ENCODE measurements at places on chromosomes 13 and 19.

GRCh38 chr19:2309734-2310362, 1.9 kb upstream of the LINGO3 start:
- no peak for DNase-seq

DNA sequence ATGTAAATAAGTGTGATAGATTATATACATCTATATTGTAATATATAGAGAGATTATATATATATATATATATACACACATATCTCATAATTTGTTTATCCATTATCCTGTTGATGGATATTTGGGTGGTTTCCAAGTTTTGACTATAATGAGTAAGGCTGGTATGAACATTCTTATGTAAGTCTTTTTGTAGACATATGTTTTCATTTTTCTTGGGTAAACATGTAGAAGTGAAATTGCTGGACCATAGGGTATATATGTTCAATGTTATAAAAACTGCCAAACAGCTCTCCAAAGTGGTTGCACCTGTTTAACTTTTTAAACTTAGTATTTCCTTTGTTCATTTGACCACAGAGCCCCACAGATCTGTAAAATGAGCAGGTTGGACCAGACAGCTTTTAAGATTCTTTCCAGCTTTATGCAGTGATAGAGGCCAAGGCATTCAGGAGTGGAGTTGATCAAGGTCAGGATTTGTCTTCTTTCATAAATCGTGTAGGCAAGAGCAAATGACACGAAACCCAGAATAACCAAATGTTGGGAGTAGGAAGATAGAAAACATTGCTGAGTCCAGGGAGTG, 21.7 kb upstream of the KATNAL1 start:
- no peak for DNase-seq

GRCh38 chr19:13120031-13120430, 2.0 kb downstream of the NACC1 start:
- DNase-seq = no peak

DNA sequence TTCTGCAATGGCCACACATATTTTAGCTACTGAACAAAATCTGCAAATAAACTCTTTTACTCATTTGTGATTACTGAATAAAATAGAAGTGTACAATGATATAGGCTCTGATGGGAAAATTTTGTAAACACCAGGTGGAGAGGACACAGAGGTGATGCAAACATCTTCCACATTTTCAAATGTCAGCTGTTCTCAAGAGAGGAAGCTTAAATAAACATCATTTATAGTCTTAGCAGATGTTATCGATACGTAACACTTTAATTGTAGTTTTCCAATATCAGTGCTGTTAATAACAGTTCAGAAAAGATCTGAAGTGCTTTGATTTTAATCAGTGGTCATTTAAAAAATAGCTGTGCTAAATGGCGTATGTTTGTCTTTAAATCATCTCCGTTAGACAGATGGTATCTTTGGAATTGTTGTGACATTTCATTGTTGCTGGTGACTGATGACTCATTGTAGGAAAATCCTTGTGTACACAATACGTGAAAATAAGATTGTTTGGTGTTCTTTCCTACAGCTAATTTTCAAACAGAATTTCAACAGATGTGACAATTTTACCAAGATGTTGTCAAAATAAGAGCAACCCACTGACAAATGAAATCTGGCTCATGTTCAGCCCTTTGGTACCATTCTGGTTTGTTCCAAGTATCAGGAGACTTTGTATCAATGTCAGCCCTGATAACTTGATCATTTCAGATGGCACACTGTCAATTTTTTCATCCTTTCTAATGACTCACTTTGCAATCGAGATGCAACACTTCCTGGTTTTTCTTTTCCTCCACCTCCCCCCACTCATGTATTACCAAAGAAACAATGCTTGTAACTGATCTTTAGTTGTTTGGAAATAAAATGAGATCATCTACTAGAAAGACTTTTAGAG, 516.0 kb downstream of the DCT start:
- DNase-seq = no peak

GRCh38 chr13:101202590-101202989, 213.7 kb downstream of the NALCN start:
- DNase-seq = no peak

DNA sequence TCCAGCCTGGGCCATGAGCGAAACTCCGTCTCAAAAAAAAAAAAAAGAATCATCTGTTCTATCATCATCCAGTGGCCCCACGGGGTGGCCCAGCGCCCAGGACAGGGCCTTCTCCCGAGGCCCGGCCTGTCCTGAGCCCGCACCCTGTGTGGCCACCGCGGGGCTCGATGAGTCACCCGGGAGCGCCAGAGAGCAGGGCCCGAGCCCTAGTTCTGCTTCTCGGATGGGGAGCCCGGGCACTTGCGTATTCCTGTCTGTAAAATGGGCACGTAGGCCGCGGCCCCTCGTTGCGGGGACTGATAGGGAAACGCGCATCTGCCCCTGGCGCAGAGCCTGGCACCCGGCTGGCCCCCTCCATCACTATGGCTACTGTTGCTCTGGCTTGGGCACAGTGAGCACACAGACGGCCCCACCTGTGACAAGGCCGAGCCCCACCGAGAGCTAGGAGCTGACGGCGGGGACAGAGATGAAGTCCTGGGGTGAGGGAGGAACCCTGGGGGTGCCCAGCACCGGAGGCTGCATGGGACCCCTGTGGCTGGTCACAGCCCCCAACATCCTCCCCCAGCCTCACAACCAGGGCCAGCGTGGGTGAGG, 21.3 kb upstream of the UQCR11 start:
- DNase-seq = no peak

- DNase-seq = no peak
Observed at GRCh38 chr19:49814010-49814409, 918 bp upstream of the FUZ start.

DNA sequence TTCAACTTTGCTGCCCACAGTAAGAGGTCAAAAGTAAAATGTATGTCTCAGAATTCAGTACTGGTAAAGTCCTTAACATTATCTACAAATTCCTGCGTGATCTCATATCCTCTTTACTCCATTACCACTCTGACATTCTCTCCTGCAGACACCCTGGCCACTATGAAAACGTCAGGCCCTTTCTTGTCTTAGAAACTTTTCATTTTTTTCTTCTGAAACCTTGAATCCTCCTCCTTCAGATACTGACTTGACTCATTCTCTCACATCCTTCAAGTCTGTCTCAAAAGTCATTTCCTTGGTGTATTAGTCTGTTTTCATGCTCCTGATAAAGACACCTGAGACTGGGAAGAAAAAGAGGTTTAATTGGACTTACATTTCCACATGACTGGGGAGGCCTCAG, 262.3 kb downstream of the POU4F1 start:
- DNase-seq = no peak

DNA sequence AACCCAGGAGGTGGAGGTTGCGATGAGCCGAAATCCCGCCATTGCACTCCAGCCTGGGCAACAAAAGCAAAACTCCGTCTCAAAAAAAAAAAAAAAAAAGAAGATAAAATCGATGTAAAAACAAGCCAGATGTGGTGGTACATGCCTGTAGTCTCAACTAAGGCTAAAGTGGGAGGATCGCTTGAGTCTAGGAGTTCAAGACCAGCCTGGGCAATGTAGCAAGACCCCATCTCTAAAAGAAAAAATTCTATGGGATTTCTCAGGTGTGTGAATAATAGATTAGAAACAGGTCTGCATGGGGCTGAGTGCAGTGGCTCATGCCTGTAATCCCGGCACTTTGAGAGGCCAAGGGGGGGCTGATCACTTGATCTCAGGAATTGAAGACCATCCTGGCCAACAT, 11.1 kb downstream of the PGPEP1 start:
- no peak for DNase-seq

DNA sequence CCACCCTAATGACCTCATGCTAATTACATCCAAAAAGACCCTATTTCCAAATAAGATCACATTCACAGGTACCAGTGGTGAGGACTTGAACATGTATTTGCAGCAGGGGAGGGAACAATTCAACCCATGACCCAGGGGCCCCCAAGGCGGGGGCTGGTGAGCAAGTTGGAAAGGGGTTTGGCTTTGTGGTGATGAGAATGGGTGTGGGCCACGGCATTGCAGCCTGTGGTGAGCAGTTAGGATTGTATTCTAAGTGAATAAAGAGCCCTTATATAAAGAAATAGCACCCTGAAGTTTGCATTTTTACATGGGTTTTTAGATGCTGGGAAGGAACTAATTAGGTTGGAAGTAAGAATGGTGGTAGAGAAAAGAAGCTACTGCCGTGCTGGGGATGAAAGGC, 694.2 kb downstream of the EFNB2 start:
- DNase-seq = no peak

DNA sequence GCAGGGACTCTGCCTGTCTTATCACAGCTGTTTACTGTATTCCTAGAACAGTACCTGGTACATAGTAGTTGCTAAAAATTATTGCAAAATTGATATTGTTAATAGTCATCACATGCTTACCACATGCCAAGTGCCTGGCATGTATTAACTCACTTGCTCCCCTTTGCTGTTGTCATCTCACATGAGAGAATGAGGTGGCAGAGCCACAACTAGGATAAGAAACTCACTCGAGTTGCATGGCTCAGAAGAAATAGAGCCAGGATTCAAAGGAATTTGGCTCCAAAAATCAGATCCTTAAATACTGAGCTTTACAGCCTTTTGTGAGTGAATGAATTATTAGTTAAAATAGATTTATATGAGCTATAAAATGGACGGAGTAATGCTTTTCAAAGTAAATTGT, 42.6 kb downstream of the B3GLCT start:
- DNase-seq = no peak

GRCh38 chr19:34241513-34242337, 12.6 kb upstream of the GARRE1 start:
- no peak for DNase-seq

- DNase-seq = no peak
Observed at GRCh38 chr19:8022275-8022674, 16.8 kb upstream of the ELAVL1 start.

DNA sequence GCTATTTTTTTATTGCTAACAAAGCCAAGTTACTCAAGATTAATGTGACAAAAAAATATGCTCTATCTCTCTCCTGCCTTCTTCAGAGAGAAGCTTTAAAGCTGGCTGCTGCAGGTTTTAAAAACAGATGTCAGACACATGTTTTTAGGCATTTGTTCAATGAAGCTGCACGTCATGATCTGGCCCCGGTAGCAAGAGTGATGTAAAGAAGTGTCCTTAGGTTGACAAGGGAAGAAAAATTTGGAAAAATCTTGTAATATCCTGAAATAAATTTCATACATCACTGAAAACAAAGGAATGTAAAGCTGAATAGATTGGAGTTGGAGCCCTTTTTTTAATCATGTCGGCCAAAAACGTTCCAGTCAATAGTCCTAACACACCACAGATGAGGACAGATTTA, 531.4 kb upstream of the NBEA start:
- DNase-seq = no peak

DNA sequence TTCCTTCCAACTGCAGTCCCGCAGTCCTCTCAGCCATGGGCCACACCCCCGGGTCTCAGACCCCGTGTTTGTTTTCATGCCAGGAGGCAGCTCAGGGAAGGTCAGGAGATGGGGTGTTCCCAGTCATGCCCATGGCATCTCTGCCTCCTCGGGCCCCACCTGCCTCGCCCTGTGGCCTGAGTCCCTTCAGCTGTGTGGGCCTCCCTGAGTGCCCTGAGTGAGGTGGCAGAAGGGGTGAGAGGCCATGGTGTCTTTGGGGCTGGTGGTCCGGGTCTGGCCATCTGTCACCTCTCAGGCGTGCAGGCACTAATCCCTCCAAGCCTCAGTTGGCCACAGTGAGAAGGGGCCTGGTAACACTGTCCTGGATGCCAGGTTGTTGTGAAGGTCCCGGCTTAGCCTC, 10.9 kb upstream of the KDM4B start:
- DNase-seq = no peak

GRCh38 chr13:102710261-102710679, 15.4 kb upstream of the METTL21C start:
- DNase-seq = no peak

DNA sequence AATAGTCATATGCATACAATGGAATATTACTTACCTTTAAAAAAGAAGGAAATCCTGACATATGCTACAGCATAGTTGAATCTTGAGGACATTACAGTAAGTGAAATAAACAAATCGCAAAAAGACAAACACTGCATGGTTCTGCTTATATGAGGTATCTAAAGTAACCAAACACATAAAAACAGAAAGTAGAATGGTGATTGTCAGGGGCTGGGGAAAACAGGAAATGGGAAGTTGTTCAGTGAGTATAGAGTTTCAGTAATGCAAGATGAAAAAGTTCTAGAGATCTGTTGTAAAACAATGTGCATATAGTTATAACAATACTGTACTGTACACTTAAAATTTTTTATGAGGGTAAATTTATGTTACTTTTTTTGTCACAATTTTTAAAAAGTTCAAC, 219.4 kb downstream of the KLF5 start:
- no peak for DNase-seq

DNA sequence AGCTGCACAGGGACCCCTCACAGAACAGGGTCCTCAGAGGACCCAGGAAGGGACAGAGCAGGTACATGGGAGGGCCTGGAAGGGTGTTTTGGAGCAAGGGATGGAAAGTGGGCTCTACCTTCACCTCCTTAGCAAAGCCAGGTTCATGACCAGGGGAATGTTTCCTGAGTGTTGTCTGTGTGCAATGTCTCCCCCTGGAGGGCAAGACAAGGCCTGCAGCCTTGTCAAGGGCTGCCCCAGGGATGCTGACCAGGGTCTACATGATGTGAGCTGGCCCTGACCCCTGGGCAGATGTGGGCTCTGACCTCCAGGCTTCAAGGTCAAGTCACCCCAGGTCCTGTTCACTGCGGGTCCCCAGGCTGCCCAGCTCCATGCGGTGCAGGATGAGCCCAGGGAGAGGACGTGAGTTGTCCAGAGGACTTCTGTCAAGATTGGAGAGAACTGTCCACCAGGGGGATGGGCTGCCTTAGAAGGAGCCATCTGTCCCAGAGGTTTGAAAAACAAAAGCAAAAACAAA, 1.0 kb upstream of the CEACAM1 start:
- DNase-seq = no peak

DNA sequence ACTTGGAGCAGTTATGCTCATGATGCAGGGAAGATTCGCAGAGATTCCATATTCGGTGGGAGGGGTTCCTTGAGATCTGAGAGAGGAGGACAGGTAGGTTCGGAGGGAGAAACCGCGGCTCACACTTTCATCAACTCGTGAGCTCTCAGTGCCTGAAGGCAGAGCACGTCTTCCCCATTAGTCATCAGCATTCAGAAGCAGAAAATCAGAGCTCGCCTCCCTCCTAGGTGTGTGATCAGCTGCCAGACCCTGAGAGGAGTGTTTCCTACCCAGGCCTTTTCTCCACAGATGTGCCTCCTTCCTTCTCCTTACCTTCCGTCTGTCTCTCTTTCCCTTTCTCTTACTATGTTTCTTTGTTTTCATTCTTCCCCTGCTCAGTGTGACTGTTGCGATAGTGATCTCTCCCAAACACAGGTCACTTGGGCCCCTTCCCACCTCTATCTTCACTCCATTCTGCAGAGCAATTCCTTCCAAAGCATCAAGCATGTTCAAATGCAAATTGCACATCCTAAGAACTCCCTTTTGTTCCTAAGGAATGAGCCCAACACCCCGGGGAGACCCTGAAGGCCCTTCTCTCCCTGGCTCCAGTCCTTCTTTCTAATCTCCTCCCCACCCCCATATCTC, 389.5 kb downstream of the UQCRFS1 start:
- DNase-seq = no peak

Measured in stimulated activated CD4-positive, alpha-beta T cell treated with anti-CD3 and anti-CD28 coated beads, TNF-alpha, amount 100 ng/mL, for 48 hours (primary cell).